ENCODE measurements at places on chromosomes 16 and 17.

- DNase-seq = no peak
Observed at GRCh38 chr17:67582673-67583081, 135.1 kb upstream of the NOL11 start.

DNA sequence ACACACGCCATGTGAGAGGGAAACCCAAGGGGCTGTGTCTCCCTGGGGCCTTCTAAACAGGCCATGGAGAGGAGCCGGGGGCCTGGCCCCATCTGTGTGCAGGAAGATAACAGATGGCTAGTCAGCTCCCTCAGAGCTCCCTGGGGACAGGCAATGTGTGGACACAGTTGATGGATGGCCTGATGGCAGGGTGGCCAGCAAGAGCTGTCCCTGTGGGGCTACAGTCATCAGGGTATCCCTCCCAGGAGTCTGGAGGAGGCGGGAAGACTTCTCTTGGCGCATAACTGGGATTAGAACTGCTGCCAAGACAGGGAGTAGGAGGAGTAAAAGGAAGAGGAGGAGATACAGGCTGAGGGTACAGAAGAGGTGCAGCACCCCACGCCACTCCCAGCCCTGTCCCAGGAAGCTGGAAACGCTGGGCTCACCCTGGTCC lies 17.3 kb downstream of the MYO18A start:
- no peak for DNase-seq

DNA sequence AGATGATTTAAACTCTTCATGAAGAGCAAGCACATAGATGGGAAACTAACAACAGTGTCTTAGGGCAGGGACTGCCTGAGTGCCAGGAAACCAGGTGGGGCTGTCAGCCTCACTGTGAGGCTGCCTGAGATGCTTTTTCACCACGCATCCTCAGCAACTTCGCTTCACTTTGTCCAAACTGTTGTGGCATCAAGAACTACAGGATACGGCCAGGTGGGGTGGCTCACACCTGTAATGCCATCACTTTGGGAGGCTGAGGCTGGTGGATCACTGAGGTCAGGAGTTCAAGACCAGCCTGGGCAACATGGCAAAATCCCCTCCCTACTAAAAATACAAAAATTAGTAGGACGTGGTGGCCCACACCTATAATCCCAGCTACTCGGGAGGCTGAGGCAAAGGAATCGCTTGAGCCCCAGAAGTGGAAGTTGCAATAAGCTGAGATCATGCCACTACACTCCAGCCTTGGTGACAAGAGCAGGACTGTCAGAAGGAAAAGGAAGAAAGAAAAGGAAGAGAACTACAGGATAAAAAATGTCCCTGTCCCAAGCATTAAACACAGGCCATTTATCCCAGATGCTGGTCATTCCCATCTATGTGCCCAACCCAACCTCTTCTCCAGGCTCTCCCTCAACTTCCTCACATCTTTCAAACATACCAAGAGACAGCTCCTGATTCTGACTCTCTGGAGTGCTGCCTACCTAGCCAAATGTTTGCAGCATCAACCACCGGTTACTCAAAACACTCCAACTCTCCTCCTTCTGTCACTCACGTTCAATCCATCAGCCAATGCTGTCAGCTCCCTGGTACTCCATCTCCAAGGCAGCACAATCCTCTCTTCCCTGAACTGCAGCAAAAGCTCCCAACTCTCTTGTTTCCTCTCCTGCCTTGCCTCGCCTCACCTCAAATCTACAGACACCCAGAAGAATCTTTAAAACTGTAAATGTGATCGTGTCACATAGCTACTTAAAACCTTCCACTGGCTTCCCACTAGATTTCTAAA lies 1.6 kb downstream of the EIF4A3 start:
- no peak for DNase-seq

DNA sequence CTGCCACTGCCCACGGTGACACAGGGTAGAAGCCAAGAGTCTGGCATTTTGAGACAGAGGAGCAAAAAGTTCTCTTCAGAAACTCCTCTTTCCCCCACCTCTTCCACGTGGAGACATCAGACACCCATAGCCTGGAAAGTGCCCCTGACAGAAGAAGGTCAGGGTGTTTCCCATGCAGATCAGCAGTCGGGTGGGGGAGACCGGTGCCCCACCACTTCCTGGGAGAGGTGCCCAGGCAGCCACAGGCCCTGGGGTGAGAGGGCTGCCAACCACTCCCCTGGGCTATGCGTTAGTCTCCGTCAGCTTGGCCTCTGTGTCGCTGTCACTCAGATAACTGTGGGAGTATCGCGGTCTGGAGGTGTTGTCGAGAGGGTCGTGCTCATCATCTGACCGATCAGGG lies 31.5 kb downstream of the PIPOX start:
- no peak for DNase-seq

DNA sequence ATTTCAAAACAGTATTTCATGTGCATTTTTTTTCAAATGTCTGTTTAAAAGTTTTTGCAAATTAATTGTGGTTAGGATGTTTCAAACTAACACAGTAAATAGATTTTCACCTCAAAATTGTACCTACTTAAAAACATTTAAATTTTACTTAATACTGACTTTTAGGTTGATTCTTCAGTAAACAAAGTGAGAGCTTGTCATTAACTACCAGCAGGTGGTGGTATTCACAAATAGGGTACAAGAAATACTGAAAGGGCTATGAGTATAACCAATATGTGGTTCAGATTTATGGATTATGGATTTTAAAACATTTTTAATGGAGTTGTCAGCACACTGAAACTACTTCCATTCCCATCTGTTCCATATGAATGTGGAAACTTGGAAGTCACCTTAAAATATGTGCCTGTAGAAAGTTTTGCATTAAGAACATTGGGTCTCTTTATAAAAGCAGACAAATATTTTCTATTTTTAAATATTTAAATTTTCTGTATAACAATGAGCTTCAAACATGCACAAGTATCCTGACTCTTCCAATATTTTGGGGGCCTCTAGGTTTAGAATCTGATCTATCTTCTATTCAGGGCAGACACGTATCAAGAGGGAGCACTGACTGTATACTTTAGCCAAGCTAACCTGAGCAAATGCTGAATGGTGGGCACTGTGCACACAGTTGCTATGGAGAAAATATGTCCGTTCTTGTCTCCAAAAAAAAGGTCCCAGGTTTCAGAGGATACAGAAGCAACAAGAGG lies 155.6 kb downstream of the SNX11 start:
- no peak for DNase-seq

DNA sequence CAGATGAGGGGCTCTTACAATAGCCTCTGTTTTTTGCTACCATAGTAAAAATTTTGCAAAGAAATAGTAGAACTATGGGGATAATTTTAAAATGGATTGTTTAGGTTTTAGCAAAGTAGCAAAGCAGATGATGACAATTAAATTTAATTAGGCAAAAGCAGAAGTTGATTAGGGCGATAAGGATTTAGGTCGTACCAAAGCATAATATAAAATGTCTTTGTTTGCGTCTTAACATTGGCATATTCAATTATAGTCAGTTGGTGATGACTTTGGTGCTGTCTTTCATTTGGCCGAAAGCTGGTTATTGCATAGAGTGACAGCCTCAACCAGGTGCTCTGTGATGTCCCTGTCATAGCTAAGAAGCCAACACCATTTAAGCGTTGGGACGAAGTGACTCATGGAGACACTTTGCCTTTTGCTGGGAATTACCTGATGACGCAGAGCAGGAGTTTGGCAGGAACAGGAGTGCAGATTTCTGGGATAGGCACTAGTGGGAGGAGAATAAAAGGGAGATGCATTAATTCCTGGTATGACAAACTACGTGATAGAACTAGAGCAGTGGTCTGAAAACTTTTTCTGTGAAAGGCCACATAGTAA lies 38.3 kb downstream of the MAP2K6 start:
- DNase-seq = no peak

DNA sequence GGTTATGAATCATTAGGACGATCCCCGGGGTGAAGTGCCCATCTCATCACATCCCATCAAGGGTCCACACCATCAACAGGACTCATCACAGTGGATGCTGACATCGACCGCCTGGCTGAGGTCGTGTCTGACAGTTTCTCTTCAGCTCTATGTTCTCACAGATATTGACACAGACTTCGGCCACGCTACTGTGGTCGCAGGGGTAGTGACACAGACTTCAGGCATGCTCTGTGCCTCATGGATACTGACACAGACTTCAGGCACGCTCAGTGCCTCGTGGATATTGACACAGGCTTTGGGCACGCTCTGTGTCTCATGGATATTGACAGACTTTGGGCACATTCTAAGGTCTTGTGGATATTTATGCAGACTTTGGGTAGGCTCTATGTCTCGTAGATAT lies 50.1 kb downstream of the KLHDC4 start:
- DNase-seq = no peak

- DNase-seq = no peak
Observed at GRCh38 chr16:49708491-49708890, 147.4 kb downstream of the ZNF423 start.

GRCh38 chr16:80610481-80611156 lies 69.8 kb downstream of the DYNLRB2 start:
- DNase-seq = no peak

- DNase-seq = peak; percentile 52
Observed at GRCh38 chr16:85306071-85306792, 194.0 kb upstream of the CIBAR2 start.

- peak; percentile 54 for DNase-seq
Observed at GRCh38 chr17:28854457-28855335, at the start of gene ERAL1. ERAL1 (plus strand) TSS chr17:28855016; CDS start chr17:28855035, 19 bp downstream.

DNA sequence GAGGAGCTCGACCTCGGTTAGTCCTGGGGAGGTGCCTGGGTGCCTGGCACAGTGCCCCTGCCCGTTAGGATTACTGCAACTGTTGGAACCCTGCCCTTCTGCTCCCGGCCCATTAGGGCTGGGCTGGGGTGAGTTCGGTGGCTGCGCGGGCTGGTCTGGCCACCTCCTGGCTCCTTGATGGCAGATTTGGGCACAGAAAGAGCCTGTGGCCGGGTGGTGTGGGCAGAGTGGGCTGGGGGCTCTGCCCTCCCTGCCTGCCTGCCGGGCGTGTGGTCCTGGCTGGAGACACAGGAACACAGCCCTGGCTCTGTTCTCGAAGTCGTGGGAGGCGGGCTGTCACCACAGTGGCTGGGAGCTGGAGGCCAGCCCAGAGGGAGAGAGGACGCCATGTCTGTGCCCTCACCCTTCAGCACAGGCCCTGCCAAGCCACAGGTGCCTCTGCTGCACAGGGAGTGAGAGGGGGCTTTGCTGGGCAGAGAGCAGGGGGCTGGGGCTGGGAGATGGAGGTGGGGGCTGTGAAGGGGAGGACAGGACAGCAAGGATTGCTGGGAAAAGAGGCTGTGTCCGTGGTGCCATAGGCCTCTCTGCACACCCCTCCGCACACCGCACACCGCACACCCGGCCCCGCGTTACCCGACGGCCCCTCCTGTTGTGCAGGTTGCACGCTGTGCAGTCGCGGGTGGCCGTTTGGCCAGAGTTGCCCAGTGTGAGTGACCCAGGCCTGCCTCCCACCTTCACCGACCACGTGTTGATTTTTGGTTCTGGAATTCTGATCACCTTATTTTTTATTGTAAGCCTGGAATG lies 236.6 kb upstream of the GSE1 start:
- no peak for DNase-seq

- DNase-seq = no peak
Observed at GRCh38 chr17:44568945-44569858, 11.9 kb downstream of the FZD2 start.

DNA sequence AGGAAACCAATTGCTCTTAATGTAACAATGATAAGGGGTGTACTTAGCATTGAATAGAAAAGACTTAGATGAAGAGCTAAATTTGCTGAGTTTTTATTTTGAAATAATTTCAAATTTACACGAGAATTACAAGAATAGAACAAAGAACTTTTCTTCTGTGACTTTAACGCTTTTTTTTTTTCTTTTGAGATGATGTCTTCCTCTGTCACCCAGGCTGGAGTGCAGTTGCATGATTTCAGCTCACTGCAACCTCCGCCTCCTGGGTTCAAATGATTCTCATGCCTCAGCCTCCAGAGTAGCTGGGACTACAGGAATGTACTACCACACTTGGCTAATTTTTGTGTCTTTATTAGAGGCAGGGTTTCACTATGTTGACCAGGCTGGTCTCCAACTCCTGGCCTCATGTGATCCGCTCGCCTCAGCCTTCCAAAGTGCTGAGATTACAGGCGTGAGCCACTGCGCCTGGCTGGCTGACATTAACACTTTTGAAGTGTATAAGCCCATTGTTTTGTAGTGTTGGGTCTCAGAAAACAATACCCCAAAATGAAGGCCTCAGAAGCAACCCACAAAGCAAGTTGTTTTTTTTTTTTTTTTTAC lies 2.1 kb downstream of the TEN1 start:
- no peak for DNase-seq

DNA sequence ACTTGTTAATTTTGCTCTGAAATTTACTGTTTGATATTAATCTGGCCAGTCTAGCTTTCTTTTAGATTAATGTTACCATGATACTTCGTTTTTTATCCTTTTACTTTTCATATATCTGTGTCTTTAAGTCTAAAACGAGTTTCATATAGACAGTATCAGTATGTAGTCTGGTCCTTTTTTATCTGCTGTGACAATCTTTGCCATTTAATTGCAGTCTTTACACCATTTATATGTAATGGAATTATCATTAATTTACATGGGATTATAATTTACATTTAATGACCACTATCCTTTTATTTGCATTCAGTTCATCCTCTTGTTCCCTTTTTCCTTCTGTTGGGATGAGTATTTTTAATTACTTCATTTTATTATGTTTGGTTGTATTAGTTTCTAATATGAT lies 243.5 kb downstream of the PRKCA start:
- DNase-seq = no peak

DNA sequence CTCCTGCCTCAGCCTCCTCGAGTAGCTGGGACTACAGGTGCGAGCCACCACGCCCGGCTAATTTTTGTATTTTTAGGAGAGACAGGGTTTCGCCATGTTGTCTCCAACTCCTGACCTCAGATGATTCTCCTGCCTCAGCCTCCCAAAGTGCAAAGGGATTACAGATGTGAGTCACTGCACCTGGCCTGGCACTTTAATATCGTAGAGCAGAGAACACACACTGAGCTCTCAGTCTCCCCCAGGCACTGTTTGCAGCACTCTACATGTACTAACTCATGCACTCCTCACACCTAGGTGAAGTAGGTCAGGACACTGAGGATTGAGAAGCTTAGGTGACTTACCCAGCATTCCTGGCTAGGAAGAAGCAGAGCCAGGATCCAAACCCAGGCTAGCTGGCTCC lies 15.0 kb downstream of the C17orf100 start:
- DNase-seq = no peak

All from activated CD8-positive, alpha-beta memory T cell treated with anti-CD3 and anti-CD28 coated beads for 1 hour (primary cell).